ENCODE measurements at places on chromosomes 7 and 10.

- DNase-seq: no peak
- no peaks in the 10 kb centered on the region for H3K36me3 ChIP-seq
- H3K4me1 ChIP-seq: no peaks in the 10 kb centered on the region
- H3K27me3 ChIP-seq: no peaks in the 10 kb centered on the region
These were observed 8.9 kb downstream of the SDK1 start for GRCh38 chr7:3309956-3310355.

GRCh38 chr10:32114508-32114907 lies 58.3 kb upstream of the KIF5B start:
- DNase-seq: no peak
- H3K4me3 ChIP-seq: no peak overlapping the region
- no peaks in the 10 kb centered on the region for H3K4me1 ChIP-seq
- H3K36me3 ChIP-seq: no peaks in the 10 kb centered on the region
- no peaks in the 10 kb centered on the region for H3K27me3 ChIP-seq

DNA sequence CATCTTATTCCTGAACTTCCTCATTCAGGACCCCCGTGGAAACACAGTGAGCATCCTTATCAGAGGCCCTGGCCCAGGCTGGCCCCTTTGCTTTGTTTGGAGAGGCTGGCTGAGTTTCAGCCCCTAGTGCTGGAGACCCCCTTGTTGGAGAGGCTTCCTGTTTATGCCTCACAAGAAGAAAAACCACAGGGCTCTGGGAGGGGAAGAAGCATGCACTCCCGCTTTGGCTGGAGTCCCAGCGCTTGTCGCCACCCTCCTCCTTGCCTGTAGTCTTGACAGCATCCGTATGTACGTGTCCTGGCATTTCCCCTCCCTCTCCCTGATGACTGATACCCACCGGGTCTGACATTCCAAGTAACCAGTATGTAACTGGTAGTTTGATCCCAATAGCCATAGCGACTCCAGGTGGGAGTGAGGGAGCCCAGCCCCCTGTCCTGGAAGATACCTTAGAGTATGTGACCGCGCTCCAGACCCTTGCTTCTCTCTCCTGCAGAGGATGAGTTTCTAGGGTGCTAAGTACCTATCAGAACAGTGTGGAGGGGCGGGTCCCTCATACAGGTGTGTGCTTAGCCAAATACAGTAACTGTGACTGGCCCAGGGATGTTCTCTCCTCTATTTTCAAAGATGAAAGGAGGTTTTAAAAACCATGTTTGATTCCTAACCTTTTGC lies 6.9 kb upstream of the ATP6V0E2 start:
- peaks cover 4% of the 10 kb centered on the region for H3K36me3 ChIP-seq
- H3K4me3 ChIP-seq: no peak overlapping the region
- H3K27ac ChIP-seq: no peak overlapping the region
- no peak for DNase-seq

DNA sequence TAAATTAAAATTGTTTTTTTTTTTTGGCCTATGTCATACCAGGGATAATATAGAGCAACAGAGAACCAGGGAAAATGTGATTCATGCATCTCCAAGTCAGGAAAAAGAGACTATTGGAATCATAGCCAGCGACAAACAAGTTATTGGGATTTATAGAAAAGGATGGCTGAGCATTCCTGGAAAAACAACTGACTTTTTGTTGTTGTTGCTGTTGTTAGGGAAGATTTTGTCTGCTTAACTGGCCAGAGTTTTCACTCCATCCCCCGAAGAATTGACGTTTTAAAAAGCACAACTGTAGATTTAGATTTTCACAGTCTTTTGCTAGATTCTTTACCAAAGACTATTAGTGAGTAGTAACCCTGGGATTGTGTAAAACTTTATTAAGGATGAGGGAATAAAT lies 112.4 kb downstream of the TBXAS1 start:
- no peak for DNase-seq
- H3K27me3 ChIP-seq: no peaks in the 10 kb centered on the region
- no peak overlapping the region for H3K4me3 ChIP-seq
- no peak overlapping the region for H3K27ac ChIP-seq
- H3K36me3 ChIP-seq: no peaks in the 10 kb centered on the region

DNA sequence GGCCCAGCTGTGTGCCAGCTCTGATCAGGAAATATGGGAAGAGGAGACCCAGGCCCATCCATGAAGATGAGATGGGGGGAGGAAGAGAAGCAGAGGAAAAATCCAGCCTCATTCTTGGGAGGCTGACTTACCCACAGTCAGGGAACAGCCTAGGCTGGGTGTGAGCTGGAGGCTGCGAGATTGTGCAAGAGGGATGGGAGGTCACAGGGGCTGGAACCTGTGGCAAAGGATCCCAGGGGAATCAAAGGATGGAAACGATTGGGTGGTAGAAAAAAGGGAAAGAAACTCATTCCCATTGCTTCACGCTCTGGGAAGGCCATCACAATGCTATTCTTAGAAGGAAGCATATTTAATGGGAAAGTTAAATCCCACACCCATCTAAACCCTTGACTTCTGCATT lies 26.7 kb upstream of the CRHR2 start:
- no peaks in the 10 kb centered on the region for H3K4me1 ChIP-seq
- DNase-seq: no peak
- H3K4me3 ChIP-seq: no peak overlapping the region
- H3K27me3 ChIP-seq: no peaks in the 10 kb centered on the region
- H3K36me3 ChIP-seq: no peaks in the 10 kb centered on the region

DNA sequence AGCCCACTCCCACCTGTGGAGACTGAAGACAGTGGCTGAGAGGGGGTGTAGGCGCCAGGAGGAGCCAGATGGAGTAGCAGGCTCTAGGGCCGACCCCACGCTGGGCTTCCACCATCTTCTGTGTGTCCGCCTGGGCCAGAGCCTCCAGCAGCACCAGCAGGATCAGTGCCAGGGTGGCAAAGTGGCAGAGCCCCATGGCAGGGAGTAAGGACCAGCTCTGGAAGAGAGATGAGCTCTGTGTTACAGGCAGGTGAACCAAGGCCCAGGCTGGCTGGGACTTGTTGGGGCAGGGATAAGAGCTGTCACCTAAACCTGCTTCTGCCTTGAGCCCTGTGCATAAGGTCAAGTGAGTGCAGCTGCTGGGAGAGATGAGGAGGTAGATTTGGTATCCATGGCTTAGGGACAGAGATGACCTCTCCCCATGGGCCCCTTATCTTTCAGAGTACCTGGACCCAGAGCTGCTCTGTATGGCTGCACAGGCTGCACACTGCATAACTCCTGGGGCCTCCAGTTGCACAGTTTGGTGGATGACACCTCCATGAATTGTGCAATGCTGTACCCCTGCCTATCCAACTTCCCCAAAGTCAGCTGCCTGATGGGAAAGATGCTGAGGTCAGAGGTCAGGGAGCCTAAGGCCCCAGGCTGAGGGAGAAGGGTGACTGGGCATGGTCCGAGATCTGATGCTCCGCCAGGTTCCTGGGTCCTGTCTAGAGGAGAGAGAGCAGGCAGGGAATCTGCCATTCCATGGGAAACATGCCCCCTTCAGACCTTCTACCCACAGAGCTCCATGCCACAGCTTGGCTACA lies 7.4 kb upstream of the SAMD8 start:
- H3K4me3 ChIP-seq: no peak overlapping the region
- H3K4me1 ChIP-seq: no peaks in the 10 kb centered on the region
- peak; percentile 34 for DNase-seq

GRCh38 chr7:100119970-100120732 lies 717 bp downstream of the CNPY4 start:
- DNase-seq: peak; percentile 67
- peak overlapping the region; percentile 63 for H3K4me3 ChIP-seq

DNA sequence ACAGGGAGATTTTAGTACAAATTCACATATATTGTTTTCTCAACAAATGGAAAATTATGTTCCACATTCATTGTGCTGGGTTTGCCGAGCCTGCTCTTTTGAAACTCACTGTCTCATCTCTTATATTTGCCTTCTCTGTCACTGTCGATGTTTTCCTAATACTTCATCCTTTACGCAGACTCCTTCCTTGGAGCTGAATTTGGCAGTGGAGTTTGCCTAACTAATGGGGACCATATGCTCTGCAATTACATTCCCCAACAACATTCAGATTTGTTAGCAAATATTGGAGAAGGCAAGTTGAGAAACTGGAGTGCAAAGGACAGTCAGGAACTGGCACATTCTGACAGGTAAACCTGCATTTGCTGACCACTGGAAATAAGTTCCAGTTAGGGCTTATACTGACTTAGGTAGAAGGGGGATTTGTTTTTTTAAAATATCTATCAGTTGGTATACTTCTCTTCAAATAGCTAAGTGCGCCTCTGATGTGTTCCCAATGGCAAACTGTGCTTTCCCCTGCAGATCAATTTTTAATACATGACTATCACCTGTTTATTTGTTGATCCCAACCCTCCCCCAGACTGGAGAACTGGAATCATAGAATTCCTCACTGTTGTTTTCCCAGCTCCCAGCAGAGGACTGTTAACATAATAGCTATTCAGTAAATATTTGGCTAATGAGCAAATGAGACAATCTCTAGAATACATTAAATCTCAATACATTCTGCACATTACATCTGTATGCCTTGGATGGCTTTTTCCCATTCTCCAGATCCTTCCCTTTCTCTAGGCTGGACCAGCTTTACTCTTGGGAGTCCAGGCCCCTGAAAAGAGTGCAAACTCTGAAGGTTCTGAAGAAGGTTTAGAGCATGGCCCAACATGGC lies 769.3 kb downstream of the KCNMA1 start:
- no peaks in the 10 kb centered on the region for H3K27me3 ChIP-seq
- H3K4me3 ChIP-seq: no peak overlapping the region
- no peak for DNase-seq
- no peak overlapping the region for H3K27ac ChIP-seq
- H3K36me3 ChIP-seq: no peaks in the 10 kb centered on the region
- H3K4me1 ChIP-seq: no peaks in the 10 kb centered on the region

DNA sequence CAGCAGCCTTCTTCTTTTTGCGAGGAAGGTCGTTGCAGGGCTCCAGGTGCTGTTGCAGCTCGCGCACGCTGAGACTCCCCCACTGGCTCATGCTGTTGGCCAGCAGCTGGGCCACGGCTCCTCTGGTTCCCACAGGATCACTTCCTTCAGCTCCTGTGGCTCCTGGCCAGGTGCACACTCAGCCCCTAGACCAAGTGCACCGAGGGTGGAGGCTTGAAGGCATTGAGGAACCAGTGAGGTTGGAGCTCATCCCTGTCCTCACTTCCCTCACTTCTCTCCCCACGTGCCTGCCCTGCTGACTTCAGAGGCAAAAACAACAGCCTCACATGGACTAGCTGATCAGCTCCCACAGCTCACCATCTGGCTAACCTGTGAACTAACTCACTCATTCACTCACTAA lies 46.2 kb upstream of the ADRB1 start:
- H3K36me3 ChIP-seq: no peaks in the 10 kb centered on the region
- no peak overlapping the region for H3K27ac ChIP-seq
- no peaks in the 10 kb centered on the region for H3K27me3 ChIP-seq
- no peak overlapping the region for H3K4me3 ChIP-seq
- no peaks in the 10 kb centered on the region for H3K4me1 ChIP-seq

DNA sequence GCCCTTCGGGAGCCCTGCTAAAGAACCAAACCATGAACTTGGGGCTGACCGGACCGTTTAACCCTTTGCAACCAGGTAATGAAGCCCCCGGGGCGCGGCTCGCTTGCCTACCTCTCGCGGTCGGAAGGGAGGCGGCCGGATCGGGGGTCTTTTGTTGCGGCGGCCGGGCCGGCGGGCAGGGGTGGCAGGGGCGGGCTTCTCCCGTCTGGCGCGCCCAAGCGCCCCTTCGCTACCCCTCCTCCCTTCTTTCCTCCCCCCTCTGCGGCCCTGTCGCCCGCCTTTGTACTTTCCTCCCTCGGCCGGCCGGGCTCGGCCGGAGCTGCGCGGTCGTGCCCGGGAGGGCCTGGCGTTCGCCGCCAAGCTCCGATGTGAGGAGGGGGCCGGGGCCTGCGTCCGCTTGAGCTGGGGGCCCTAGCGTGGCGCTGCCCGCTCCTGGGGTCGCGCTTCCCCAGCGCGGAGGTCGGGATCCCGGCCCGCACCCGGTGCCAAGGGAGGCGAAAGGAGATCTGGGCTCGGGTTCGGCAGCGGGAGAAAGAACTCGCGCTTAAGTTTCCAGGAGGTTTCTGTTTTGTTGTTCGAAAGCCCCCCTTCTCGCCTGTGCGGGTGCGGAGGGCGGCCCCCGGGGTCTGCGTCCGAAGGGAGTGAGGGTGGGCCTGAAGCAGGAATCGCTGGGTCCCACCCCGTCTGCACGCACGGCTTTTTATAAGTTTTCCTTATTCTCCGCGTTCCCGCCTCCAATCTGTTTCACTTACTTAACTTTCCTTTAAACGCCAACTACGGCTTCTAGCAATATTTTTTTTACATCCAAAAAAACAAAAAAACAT lies 436.8 kb upstream of the GALNT17 start:
- H3K4me1 ChIP-seq: peaks cover 5% of the 10 kb centered on the region
- no peaks in the 10 kb centered on the region for H3K36me3 ChIP-seq
- H3K27me3 ChIP-seq: no peaks in the 10 kb centered on the region

GRCh38 chr7:24419077-24419476 lies 135.1 kb downstream of the NPY start:
- no peak overlapping the region for H3K4me3 ChIP-seq
- H3K4me1 ChIP-seq: no peaks in the 10 kb centered on the region
- H3K27ac ChIP-seq: no peak overlapping the region
- DNase-seq: no peak
- H3K36me3 ChIP-seq: no peaks in the 10 kb centered on the region
- no peaks in the 10 kb centered on the region for H3K27me3 ChIP-seq

- H3K4me1 ChIP-seq: no peaks in the 10 kb centered on the region
- no peaks in the 10 kb centered on the region for H3K36me3 ChIP-seq
- H3K4me3 ChIP-seq: no peak overlapping the region
- H3K27ac ChIP-seq: peak overlapping the region; percentile 94
- no peak for DNase-seq
These were observed 167.0 kb downstream of the FANK1 start for GRCh38 chr10:126063353-126063791.

DNA sequence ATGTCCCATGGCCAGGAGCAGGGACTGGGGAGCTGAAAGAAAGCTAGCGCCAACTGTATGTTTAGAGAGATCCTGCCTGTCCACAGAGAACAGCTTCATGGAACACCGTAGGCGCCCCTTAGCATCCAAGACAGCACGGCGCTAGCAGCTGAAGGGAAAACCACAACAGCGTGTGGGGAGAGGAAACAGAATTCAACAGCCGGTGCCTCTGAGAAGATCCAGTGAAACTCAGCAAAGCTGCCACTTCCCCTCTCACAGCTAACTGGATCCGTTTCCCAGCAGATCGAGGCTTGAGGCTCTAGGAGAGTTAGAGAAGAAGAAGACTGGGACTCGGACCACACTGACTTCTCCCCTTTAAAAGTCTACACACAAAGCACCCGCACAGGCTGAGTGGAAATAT lies 145.0 kb downstream of the MAD1L1 start:
- no peak overlapping the region for H3K27ac ChIP-seq
- no peak overlapping the region for H3K4me3 ChIP-seq
- H3K4me1 ChIP-seq: no peaks in the 10 kb centered on the region
- no peak for DNase-seq

DNA sequence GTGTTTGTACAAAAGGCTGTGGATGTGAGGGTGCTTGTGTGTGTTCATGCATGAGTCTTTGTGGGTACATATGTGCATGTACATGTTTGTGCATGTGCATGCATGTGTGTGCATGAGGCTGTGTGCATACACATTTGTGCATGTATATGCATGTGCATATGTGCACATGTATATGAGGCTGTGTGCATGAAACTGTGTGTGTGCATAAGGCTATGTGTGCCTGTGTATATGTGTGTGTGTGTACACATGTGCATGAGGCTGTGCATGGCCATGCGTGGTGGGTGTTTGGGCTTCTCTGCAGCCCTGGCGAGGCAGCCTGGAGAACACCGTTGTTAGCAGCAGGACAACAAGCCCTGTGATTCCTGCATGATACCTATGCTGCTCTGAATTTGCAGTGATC lies 207.7 kb upstream of the ADCY1 start:
- no peak for DNase-seq
- no peak overlapping the region for H3K4me3 ChIP-seq
- no peaks in the 10 kb centered on the region for H3K36me3 ChIP-seq
- no peaks in the 10 kb centered on the region for H3K4me1 ChIP-seq

Measured in breast epithelium (tissue), 4 donors.